ENCODE measurements at places on chromosomes 3 and 15.

DNA sequence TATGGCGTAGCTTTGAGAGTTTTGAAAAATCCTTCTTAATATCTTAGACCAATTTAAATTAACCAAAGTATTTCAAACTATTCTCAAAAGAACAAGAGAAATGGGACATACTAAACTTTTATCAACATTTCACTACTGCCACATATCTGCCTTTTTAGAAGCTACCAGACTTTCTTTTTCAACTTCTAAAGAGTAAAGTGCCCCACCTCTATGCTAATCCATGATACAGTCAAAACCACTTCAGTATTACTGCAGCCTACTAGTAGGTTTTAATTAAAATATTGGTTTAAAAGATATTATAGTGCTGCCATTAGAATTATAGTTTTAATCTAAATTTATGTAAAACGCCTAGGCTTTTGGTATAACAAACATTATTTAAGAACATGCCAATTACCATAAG, 15.1 kb downstream of the HERC1 start:
- no peaks in the 10 kb centered on the region for H3K36me3 ChIP-seq
- no peak for DNase-seq
- H3K4me3 ChIP-seq: no peak overlapping the region
- H3K27ac ChIP-seq: no peak overlapping the region

DNA sequence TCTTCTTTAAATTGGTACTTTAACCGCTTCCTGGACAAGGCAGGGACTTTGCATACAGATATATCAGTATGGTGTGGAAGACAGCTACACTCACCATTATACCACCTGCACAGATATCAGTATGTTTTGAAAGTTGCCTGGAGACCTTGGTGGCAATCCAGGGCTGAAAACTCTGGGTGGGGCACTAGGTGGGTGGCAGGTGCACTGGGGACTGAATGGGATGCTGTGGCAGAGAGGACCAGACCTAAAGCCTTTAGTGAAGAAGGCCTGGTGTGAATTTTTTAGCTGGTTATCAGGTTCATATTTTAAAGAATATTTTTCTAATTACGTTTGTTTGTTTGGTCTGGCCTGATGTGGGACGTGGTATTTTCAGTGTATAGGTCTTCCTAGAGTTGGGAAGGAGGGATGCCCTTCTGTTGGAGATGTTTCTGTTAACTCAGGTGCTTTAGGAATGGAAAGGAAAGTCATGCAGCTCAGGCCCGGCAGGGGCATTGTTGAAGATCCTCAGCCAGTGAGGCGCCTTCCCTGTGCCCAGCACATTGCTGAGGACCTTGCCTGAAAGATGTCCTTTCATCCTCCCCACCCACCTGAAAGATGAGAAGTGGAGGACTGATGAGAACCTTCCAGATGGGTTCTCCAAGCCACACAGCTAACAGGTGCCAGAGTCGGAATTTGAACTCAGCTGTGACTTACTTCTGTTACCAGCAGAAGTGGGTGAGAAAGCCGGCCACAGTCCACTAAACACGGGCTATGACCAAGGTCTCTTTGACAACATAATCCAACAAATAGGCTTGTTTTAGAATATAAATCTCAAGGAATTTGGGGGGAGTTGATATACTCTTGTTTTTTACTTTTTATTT, 77.3 kb downstream of the APBA2 start:
- H3K27me3 ChIP-seq: no peaks in the 10 kb centered on the region
- no peak for DNase-seq
- H3K4me1 ChIP-seq: no peaks in the 10 kb centered on the region
- H3K4me3 ChIP-seq: no peak overlapping the region

GRCh38 chr3:9231471-9231870, 18.0 kb downstream of the SRGAP3 start:
- no peaks in the 10 kb centered on the region for H3K27me3 ChIP-seq
- H3K27ac ChIP-seq: no peak overlapping the region
- H3K4me1 ChIP-seq: peaks cover 6% of the 10 kb centered on the region
- no peak overlapping the region for H3K4me3 ChIP-seq
- DNase-seq: no peak

- no peak for DNase-seq
- no peak overlapping the region for H3K4me3 ChIP-seq
- no peaks in the 10 kb centered on the region for H3K27me3 ChIP-seq
- H3K36me3 ChIP-seq: no peaks in the 10 kb centered on the region
- H3K4me1 ChIP-seq: peaks cover 19% of the 10 kb centered on the region
Measured at GRCh38 chr3:46624975-46625490, 12.7 kb downstream of the FAM240A start.

DNA sequence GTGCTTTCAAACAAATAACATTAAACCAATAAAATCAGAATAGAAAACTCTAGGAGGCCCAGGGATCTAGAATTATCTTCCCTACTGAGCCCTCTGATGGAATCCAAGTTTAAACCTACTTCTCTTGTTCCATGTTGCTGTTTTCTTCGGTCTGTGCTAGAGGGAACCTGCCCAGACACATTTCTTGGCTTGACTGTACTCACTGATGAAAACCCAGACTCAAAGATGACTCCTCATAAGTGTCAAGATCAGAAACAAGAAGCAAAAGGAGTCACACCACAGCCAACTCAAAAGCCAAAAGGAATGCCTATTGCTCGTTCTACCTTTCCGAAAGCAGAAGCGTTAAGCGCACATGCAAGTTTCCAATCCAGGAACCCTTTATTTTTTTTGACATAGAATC, 31.6 kb downstream of the SCAP start:
- peaks cover 51% of the 10 kb centered on the region for H3K4me1 ChIP-seq
- H3K27me3 ChIP-seq: no peaks in the 10 kb centered on the region
- peaks cover 8% of the 10 kb centered on the region for H3K36me3 ChIP-seq
- peak overlapping the region; percentile 95 for H3K27ac ChIP-seq

- H3K27me3 ChIP-seq: no peaks in the 10 kb centered on the region
- H3K36me3 ChIP-seq: no peaks in the 10 kb centered on the region
- DNase-seq: no peak
- H3K4me1 ChIP-seq: no peaks in the 10 kb centered on the region
Measured at GRCh38 chr3:4835616-4836043, 143.6 kb upstream of the BHLHE40 start.

DNA sequence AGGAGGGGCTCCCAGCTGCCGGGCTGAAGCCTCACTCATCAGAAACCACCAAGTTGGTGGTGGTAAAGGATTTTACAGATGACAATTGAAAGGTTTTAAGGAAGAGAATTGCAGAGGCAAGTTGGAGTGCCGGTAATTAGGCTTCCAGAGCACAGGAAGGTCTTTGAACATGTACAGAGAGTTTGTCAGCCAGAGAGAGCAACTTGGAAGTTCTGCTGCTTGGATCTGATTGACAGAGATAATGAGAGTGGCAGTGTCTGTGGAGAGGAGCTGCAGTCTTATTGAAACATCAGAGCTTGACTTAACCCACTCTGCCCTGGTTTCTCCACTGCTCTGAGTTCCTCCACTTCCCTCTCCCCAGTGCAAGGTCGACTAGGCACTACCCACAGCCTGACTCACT, 448.6 kb downstream of the EPHB1 start:
- no peaks in the 10 kb centered on the region for H3K27me3 ChIP-seq
- H3K4me3 ChIP-seq: no peak overlapping the region
- no peak overlapping the region for H3K27ac ChIP-seq
- DNase-seq: no peak
- H3K36me3 ChIP-seq: no peaks in the 10 kb centered on the region
